ENCODE measurements at places on chromosomes 2 and 18.

- DNase-seq: no peak
Measured at GRCh38 chr18:58537272-58538038, 91.4 kb downstream of the ALPK2 start.

DNA sequence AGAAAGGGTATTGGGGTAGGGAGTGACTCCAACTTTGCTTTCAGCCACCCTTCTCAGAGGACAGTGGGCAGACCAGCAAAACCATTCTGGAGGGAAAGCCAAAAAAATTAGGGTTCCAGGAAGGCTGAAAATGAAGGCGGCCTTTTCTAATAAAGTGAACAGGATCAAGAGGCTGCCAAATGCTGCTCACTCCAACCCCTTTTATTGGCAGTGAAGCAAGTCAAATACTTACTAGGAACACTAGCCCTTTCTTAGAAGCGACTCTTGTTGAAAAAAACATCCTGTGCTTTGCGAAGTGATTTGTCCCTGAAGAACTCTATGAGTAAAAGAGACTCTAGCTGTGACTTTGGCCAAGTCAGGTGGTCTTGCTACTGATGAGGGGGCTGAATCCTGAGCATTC lies 83.6 kb upstream of the CYP1B1 start:
- no peak for DNase-seq

DNA sequence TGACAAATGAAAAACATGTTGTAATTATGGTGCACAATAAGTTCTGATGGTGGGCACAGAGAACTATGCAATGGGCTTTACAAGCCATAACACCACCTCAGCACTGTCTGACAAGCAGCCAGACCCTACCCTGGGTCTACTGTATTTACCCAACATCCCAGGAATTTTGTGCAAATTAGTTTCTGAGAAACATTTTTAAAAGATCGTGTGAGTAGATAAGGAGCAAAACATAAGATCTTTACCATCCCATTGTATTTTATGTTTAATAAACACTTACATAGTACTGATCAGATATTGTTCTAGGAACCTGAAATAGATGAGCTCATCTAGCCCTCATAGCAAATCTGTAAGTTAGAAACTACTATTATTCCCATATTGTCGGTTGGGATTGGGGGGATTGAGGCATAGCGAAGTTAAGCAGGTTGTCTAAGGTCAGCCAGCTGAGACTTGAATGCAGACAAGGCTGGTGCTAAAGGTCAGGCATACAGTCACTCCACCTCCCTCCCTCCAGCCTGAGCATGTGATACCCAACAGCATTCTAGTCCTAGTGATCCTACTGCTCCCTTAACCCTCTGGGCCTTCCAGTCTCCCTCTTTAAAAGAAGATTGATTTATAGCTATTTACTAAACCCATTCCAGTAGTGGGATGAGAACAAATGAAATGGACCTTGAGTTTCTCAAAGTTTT lies 67.4 kb upstream of the STAM2 start:
- no peak for DNase-seq

GRCh38 chr2:128580988-128581848 lies 262.6 kb upstream of the HS6ST1 start:
- DNase-seq: no peak

GRCh38 chr2:85887566-85888019 lies 1.2 kb downstream of the ST3GAL5 start:
- peak; percentile 45 for DNase-seq

GRCh38 chr2:154402213-154402612 lies 296.3 kb upstream of the KCNJ3 start:
- no peak for DNase-seq

DNA sequence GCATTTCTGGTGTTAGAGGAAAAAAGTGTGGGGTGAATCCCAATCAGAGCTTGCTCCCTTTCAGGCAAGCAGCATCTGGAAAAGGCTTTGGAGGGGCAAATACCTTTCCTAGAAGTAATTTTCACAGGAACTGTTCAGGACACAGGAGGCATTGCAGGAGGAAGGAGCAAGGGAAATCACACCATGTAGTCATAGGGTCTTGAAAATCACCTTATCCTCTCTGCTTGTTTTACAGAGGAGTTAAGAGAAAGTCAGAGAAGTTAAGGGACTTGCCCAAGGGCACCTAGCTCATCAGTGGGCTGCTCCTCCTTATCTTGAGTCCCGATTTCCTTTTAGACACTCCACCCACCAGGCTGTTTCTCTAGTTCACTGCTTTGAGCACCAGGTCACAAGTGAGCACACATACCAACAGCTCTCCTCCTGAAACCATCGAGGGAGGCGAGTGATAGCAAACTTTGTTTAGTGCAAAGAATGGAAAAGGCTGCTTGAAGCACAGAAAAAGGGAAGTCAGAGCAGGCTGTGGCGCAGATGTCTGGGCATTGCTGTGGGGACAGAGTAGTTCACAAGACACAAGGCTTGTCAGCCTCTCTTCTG lies 89.2 kb upstream of the CXCR4 start:
- peak; percentile 13 for DNase-seq

GRCh38 chr2:218036371-218036770 lies 32.7 kb upstream of the RUFY4 start:
- DNase-seq: no peak

GRCh38 chr2:131724019-131724418 lies 196.3 kb downstream of the CCDC74A start:
- no peak for DNase-seq

DNA sequence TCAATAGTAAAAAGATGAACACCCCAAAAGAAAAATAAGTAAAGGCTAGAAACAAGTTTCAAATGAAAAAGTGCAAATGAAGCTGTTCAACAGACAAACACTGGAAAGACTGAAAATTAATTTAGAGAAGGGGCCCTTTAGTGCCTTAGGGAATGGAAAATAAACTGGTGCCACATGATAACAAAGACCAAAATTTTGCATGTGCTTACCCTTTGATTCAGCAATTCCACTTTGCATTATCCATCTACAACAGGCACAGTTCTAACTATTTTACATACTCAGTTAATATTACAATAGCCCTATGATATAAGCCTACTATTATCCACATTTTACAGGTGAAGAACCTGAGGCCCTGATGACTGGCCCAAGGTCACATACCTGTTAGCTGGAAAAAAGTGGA lies 183.9 kb downstream of the NBAS start:
- no peak for DNase-seq

- DNase-seq: no peak
Measured at GRCh38 chr2:73822276-73822675, 6.5 kb upstream of the STAMBP start.

- no peak for DNase-seq
Measured at GRCh38 chr2:4047961-4048891, 344.9 kb downstream of the DCDC2C start.

- no peak for DNase-seq
Measured at GRCh38 chr2:9025746-9026145, 22.3 kb upstream of the MBOAT2 start.

DNA sequence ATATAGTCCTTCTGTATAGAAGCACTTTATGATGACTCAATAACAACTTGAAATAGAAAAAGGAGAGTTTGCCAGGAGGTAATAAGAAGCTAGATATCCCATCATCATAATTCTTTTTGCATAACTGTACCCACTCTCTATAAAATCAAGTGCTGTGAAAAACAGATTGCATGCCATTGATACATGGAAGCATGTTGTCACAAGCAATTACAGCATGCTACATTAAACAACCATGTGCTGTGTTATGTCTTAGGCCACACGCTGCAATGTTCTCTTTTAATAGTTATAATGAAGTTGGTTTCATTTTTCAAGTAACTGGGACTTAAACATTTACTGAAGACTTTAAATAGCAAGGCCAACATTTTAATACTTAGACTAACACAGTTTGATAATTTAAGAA lies 264.2 kb downstream of the RPRM start:
- no peak for DNase-seq

DNA sequence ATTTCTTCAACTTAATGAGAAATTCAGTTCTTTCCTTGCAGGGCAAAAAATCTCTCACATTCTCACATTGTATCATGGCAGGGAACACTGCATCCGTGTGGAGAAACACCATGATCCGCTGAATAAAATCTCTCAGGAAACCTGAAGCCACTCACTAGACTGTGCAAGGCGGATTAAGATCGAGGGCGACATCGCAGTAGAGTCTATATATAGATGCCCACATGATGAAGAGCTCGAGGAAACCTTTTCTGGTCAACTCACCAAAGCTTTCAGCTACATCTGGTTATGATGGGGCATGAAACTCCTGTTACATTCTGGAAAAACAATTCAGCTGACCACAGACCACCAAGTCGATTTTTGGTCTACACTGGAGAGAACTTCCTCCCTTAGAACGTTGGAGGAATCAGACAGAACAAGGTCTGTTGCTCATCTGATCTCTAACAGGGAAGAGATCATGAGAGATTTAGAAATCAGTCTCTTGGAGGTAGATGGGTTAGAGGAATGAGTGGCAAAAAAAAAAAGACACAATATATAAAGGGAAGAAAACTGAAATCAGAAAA lies 162.9 kb upstream of the ZNF516 start:
- DNase-seq: no peak

GRCh38 chr18:27540111-27540510 lies 355.0 kb upstream of the CHST9 start:
- DNase-seq: no peak

DNA sequence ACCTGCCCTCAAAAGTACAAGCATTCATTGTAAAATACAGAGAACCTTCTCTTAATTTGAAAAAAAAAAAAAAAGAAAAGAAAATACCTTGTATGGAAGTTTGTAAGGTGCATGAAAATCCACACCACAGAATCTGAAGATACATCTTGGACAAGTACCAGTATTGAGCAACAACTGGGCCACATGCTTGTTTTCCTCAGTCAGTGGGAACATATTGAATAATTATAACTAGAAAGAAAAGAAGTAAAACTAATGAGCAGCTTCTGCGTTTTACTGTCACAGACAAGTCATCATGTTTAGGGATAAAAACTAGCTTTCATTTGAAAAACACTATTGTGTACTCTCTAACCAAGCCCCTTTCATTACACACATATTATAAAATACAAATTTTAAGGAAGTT lies 5.8 kb upstream of the PEX13 start:
- DNase-seq: no peak

GRCh38 chr2:172725746-172726145 lies 9.9 kb upstream of the RAPGEF4 start:
- no peak for DNase-seq

- no peak for DNase-seq
Measured at GRCh38 chr2:100289020-100289419, 33.3 kb downstream of the LONRF2 start.

GRCh38 chr2:11325961-11326676 lies 18.3 kb downstream of the ROCK2 start:
- DNase-seq: no peak

DNA sequence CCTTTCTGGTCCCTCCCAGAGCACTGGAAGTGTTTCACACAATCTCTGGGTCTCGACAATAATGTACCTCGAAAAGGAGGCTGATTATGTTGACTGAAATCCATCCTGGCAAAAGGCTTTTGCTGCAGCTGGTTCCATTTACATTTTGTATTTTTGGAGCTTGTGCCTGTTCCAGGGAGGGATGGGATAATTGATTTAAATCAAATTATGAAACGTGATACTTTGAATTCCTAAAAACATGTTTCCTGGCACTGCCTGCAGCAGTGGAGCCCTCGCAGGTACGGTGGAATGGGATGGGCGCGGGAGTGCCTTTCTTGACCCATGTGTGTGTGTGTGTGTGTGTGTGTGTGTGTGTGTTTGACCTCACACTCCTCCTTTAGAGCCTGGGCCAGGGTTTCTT lies 455.5 kb upstream of the MEIS1 start:
- DNase-seq: no peak

- DNase-seq: no peak
Measured at GRCh38 chr2:173652311-173652710, 297.6 kb downstream of the CDCA7 start.

GRCh38 chr2:140351692-140352091 lies 1571.5 kb upstream of the NXPH2 start:
- no peak for DNase-seq

- DNase-seq: no peak
Measured at GRCh38 chr18:58557008-58557435, 71.9 kb downstream of the ALPK2 start.

DNA sequence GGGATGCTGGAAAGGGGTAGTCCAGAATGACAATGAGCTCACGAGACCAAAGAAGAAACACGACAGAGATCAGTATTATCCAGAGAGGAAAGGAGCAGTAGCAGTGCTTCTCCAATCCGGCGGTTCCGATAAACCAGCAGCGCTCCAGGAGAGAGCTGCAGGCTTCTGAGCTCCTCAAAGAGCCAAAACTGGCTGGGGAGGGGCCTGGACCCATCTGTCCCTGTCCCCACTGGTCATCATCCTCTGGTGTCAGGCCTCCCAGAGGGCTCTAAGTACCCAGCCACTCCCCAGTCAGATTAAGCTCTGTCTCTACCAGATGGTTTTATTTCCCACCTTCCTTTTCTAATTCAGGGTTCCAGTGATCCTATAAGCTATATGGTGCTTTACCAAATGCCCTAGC lies 23.2 kb downstream of the DNAJC27 start:
- no peak for DNase-seq

DNA sequence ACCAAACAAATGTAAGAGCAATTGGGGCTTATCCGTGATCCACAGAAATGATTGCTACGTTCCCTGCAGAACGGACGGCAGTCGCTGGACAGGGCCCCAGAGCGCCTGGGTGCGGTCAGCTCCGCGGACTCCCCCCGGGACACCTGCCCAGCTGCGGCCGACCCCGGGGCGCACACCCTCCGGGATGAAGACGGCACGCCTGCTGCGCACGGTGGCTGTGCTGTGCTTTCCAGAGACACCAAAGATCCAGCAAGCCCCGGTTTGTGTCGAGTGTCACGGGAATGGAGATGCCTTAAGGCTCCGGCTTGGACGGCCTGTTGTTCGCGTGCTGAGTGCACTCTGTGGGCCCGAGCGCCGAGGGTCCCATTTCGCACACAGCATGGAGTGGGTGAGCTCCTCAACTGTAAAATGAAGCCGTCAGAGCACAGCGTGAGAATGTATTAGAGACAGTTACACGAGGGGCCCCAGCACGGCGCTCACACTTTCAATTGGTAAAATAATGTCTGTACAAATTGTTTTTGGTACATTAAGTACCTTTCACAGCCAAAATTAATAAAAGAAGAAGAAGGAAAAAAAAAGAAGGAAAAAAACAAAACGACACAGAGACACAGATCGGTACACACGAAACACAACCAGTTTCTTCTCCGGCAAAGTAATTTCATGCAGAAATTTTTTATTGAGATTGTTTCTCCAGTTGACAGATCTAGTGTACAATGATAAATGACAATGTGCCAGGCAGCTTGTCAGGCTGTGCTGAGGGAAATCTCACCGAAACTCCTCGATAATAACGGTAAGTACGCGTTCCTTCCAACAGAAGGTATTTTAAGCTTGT lies 615.8 kb upstream of the SALL3 start:
- no peak for DNase-seq

DNA sequence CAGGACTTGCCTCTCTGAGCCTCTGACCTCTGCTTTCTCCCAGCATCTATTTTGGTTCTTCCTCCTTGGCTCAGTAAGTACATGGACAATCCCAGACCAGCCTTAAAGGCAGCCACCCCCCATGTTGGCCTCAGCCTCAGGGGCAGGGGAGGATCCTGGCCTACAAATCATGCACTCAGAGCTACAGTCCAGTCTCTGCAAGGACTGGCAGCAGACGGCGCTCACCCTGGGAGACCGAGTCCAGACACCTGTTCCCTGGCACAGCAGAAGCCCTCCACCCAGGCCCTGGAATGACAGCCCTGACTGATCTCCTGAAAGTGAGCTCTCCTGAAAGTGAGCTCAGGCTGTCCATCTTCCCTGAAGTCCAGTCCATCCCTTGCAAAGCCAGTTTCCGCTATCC lies 25.7 kb upstream of the PTPN4 start:
- no peak for DNase-seq
